ENCODE measurements at places on chromosomes 3 and 15. TPM values are rescaled to one million over a fixed set of nuclear protein-coding genes. Genes with fewer than 3 reads are reported as not detected.

- no peak overlapping the region for H3K27ac ChIP-seq
- no peaks in the 10 kb centered on the region for H3K27me3 ChIP-seq
- no peak for DNase-seq
- H3K4me1 ChIP-seq, result no peaks in the 10 kb centered on the region
- no peak overlapping the region for H3K4me3 ChIP-seq
These were observed 342.9 kb downstream of the THSD4 start for GRCh38 chr15:71458089-71458660.

- no peaks in the 10 kb centered on the region for H3K27me3 ChIP-seq
- peak overlapping the region; percentile 2 for H3K27ac ChIP-seq
- H3K4me1 ChIP-seq, result peaks cover 13% of the 10 kb centered on the region
- no peak overlapping the region for H3K4me3 ChIP-seq
- H3K36me3 ChIP-seq, result no peaks in the 10 kb centered on the region
- DNase-seq, result no peak
These were observed 319.2 kb downstream of the SLC9A9 start for GRCh38 chr3:143529018-143529478.

The RPUSD2 gene
- total RNA-seq, result 6.4 TPM

- H3K27me3 ChIP-seq, result no peaks in the 10 kb centered on the region
- DNase-seq, result no peak
- no peak overlapping the region for H3K27ac ChIP-seq
- no peaks in the 10 kb centered on the region for H3K4me1 ChIP-seq
- H3K36me3 ChIP-seq, result peaks cover 26% of the 10 kb centered on the region
These were observed 58.7 kb upstream of the CHST2 start for GRCh38 chr3:143060906-143061305.

- H3K4me1 ChIP-seq, result no peaks in the 10 kb centered on the region
- no peaks in the 10 kb centered on the region for H3K36me3 ChIP-seq
- H3K27ac ChIP-seq, result no peak overlapping the region
- H3K27me3 ChIP-seq, result no peaks in the 10 kb centered on the region
These were observed 234.4 kb downstream of the SHQ1 start for GRCh38 chr3:72613871-72614270.

The CD86 gene
- total RNA-seq, result 27.4 TPM

GRCh38 chr3:49616061-49616460, 58.1 kb upstream of the APEH start:
- no peaks in the 10 kb centered on the region for H3K27me3 ChIP-seq
- no peak overlapping the region for H3K4me3 ChIP-seq
- DNase-seq, result peak; percentile 5
- H3K4me1 ChIP-seq, result no peaks in the 10 kb centered on the region
- no peaks in the 10 kb centered on the region for H3K36me3 ChIP-seq

DNA sequence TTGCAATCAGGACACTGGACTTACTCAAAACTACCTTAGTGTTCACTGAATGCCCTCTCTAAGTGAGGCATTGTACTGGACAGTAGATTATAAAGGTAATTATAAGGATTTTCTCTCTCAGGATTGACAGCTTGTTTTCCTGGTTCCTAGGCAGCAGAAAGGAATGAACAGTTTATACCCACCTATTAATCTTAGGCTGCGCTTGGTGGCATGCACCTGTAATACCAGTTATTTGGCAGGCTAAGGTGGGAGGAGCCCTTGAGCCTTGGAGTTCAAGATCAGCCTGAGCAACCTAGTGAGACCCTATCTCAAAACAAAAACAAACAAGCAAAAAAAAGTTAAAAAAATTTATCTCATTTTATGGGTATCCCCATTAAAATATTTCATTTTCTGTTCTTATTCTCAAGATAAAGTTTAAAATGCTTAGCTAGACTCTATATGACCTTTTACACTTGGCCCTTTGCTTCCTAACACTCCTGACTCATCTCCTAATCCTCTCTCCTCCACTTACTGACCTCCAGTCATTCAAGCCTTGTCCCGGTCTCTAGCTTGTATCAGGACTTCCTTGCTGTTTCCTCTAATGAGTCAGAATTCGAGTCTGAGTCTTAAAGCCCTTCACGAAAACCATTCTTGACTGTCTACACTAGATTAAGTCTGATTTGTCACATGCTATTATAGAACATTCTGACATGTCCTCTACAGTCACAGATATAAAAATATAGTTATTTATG, 348.6 kb downstream of the NLGN1 start:
- no peak overlapping the region for H3K4me3 ChIP-seq
- H3K36me3 ChIP-seq, result no peaks in the 10 kb centered on the region
- no peaks in the 10 kb centered on the region for H3K4me1 ChIP-seq
- DNase-seq, result no peak
- H3K27ac ChIP-seq, result no peak overlapping the region

GRCh38 chr15:23869396-23869795, 182.3 kb upstream of the NDN start:
- no peaks in the 10 kb centered on the region for H3K27me3 ChIP-seq
- no peaks in the 10 kb centered on the region for H3K36me3 ChIP-seq
- no peak overlapping the region for H3K27ac ChIP-seq

DNA sequence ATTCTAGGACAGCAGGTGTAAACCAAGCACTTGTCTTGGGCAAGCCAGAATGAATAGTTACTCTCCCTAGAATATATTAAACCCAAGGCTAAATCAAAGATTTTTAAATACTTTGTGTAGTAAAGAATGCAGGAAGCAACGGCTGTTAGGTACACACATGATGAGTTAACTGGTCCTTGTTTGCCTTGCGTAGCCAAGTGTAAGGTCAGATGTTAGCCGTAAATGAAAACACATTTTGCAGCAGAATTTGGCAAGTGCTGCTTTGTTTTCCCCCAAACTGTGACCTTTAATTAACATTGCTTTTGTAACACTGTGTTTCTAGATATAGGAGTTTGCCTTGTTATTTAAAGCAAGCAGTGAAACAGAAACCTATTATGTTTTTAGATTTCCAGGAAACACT, 368.7 kb downstream of the IL5RA start:
- no peaks in the 10 kb centered on the region for H3K36me3 ChIP-seq
- no peak overlapping the region for H3K27ac ChIP-seq
- no peaks in the 10 kb centered on the region for H3K4me1 ChIP-seq

DNA sequence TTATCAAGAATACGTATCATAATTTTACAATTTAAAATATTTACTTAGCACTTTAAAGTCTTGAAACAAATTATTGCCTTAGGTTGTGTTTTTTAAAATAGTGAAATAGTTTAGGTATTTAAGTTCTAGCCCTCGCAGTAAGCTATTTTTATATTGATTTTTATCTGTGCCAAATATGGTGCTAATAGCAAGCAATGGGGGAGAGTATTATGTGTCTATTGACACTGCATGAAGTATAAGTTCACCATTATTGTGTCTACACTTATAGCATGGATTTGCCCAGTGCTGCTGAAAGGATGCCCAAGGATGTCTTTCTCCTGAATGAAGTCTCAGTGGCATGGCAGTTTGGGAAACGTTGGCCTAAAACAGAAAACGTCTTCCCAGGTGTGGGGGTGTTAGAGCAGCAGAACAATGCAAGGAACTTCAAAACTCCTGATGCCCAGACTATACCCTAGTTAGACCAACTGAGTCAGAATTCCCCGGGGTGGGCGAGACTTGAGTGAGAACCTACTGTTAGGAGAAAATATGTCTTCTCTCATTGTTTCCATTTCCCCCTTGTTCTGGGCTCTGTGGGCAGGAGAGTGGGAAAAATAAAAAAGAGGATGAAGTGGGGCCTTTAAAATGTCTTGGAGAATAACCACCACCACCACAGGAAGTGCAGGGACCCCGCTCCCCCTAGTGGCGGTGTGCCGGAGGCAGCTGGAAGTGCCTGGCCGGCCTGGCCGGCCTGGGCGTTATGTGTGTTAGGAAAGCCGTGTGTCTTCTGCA, 104.2 kb upstream of the SLC7A14 start:
- H3K4me3 ChIP-seq, result no peak overlapping the region
- no peak overlapping the region for H3K27ac ChIP-seq
- peaks cover 5% of the 10 kb centered on the region for H3K4me1 ChIP-seq
- peak; percentile 89 for DNase-seq

The TUBGCP4 gene
- 21.3 TPM for total RNA-seq

GRCh38 chr15:70426096-70426821, 328.5 kb upstream of the TLE3 start:
- H3K36me3 ChIP-seq, result no peaks in the 10 kb centered on the region
- H3K4me1 ChIP-seq, result no peaks in the 10 kb centered on the region
- no peak overlapping the region for H3K4me3 ChIP-seq
- H3K27ac ChIP-seq, result no peak overlapping the region

- peaks cover 18% of the 10 kb centered on the region for H3K36me3 ChIP-seq
- no peak overlapping the region for H3K4me3 ChIP-seq
- H3K27me3 ChIP-seq, result no peaks in the 10 kb centered on the region
- H3K4me1 ChIP-seq, result no peaks in the 10 kb centered on the region
These were observed 27.4 kb downstream of the TCAIM start for GRCh38 chr3:44365952-44366351.

The SI gene
- total RNA-seq, result not detected

The ERICH6 gene
- not detected for total RNA-seq

The ZNF35 gene
- 10.0 TPM for total RNA-seq

The SCN5A gene
- total RNA-seq, result 0.58 TPM

GRCh38 chr3:172953571-172953970, 187.5 kb downstream of the SPATA16 start:
- no peak for DNase-seq
- no peaks in the 10 kb centered on the region for H3K36me3 ChIP-seq
- no peaks in the 10 kb centered on the region for H3K4me1 ChIP-seq
- no peak overlapping the region for H3K4me3 ChIP-seq
- no peak overlapping the region for H3K27ac ChIP-seq
- no peaks in the 10 kb centered on the region for H3K27me3 ChIP-seq

- H3K4me3 ChIP-seq, result no peak overlapping the region
- no peak for DNase-seq
- no peak overlapping the region for H3K27ac ChIP-seq
- no peaks in the 10 kb centered on the region for H3K4me1 ChIP-seq
These were observed 108.4 kb downstream of the MINAR1 start for GRCh38 chr15:79540551-79540950.

DNA sequence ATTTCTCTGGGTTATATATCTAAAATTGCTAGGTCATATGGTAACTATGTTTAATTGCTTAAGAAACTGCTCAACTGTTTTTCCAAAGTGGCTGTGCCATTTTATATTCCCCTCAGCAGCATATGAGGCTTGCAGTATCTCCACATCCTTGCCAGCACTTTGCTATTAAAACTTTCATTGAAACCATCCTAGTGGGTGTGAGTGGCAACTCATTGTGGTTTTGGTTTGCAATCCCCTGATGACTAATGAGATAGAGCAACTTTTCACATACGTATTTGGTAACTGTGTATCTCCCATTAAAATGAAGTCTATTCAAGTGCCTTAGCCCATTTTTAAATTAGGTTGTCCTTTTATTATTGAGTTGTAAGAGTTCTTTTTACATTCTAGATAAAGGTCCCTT, 17.3 kb downstream of the KPNA1 start:
- peaks cover 35% of the 10 kb centered on the region for H3K36me3 ChIP-seq
- H3K4me1 ChIP-seq, result peaks cover 8% of the 10 kb centered on the region
- no peaks in the 10 kb centered on the region for H3K27me3 ChIP-seq
- H3K4me3 ChIP-seq, result no peak overlapping the region

- peak; percentile 78 for DNase-seq
- no peak overlapping the region for H3K4me3 ChIP-seq
- H3K27ac ChIP-seq, result peak overlapping the region; percentile 36
These were observed 29.0 kb upstream of the TIMP4 start for GRCh38 chr3:12187448-12188327.

GRCh38 chr3:149848238-149848637, 35.2 kb downstream of the RNF13 start:
- H3K4me3 ChIP-seq, result no peak overlapping the region
- no peak for DNase-seq
- no peaks in the 10 kb centered on the region for H3K27me3 ChIP-seq
- H3K36me3 ChIP-seq, result peaks cover 39% of the 10 kb centered on the region
- no peak overlapping the region for H3K27ac ChIP-seq

The PLA2G4E gene
- total RNA-seq, result 1.5 TPM

- H3K27ac ChIP-seq, result no peak overlapping the region
- no peak for DNase-seq
- H3K4me3 ChIP-seq, result no peak overlapping the region
These were observed 23.7 kb downstream of the PXYLP1 start for GRCh38 chr3:141255137-141255845.

- no peaks in the 10 kb centered on the region for H3K4me1 ChIP-seq
- no peak for DNase-seq
- no peaks in the 10 kb centered on the region for H3K36me3 ChIP-seq
- H3K27me3 ChIP-seq, result no peaks in the 10 kb centered on the region
These were observed 583.9 kb downstream of the NTRK3 start for GRCh38 chr15:87672309-87673288.
